ENCODE measurements at places on chromosomes 6 and 20. TPM values are rescaled to one million over a fixed set of nuclear protein-coding genes. Genes with fewer than 3 reads are reported as not detected.

Gene OLIG3
- not detected for polyA plus RNA-seq

Gene TLDC2
- not detected for polyA plus RNA-seq

Gene ZNF334
- 12.6 TPM for polyA plus RNA-seq

Gene PSMB8
- polyA plus RNA-seq = 0.57 TPM

Gene BIRC7
- not detected for polyA plus RNA-seq
